ENCODE measurements at places on chromosomes 16 and 17. TPM values are rescaled to one million over a fixed set of nuclear protein-coding genes. Genes with fewer than 3 reads are reported as not detected.

Gene IL17C
- total RNA-seq = not detected

Gene EVI2A
- 2.7 TPM for total RNA-seq

Gene KRTAP2-2
- not detected for total RNA-seq

Gene BCAR1
- 81.8 TPM for total RNA-seq

Gene CETP
- total RNA-seq = 0.42 TPM

Gene RSAD1
- total RNA-seq = 33.2 TPM

Gene HEATR9
- 0.21 TPM for total RNA-seq

Gene IRF8
- total RNA-seq = 9.5 TPM

Gene PYY
- total RNA-seq = not detected

Gene MYADML2
- not detected for total RNA-seq

Gene ZFP3
- 9.1 TPM for total RNA-seq

Gene NPIPA2
- 4.2 TPM for total RNA-seq

Gene SMPD3
- total RNA-seq = 1.6 TPM

Gene OR2C1
- not detected for total RNA-seq

Gene SCGB1C2
- not detected for total RNA-seq

Gene ATAD5
- 3.0 TPM for total RNA-seq

Gene CEP131
- 5.4 TPM for total RNA-seq

Gene ERAL1
- 40.3 TPM for total RNA-seq

Gene C17orf67
- total RNA-seq = 3.2 TPM

Gene SCO1
- total RNA-seq = 35.9 TPM

Gene GALK1
- total RNA-seq = 24.2 TPM

Gene DNAH3
- 3.1 TPM for total RNA-seq

Gene NOB1
- 60.6 TPM for total RNA-seq

Gene TBC1D3C
- not detected for total RNA-seq

Gene PRAC2
- not detected for total RNA-seq

Gene DNAH2
- 1.5 TPM for total RNA-seq

Gene CTRB2
- not detected for total RNA-seq

Gene SDR42E1
- 28.3 TPM for total RNA-seq

Gene CBFA2T3
- 11.2 TPM for total RNA-seq

Gene OTOA
- 0.70 TPM for total RNA-seq

Gene RNF135
- total RNA-seq = 22.3 TPM

Gene MSLN
- total RNA-seq = 1.4 TPM

Gene MOSMO
- total RNA-seq = 19.7 TPM

Gene PIRT
- not detected for total RNA-seq

Gene EVPLL
- 2.1 TPM for total RNA-seq

Gene PDIA2
- not detected for total RNA-seq

Gene FA2H
- total RNA-seq = 9.8 TPM

Gene KRT26
- not detected for total RNA-seq

Gene POLG2
- total RNA-seq = 27.6 TPM

Gene GIT1
- 37.1 TPM for total RNA-seq
